ENCODE measurements at places on chromosomes 3 and 15. TPM values are rescaled to one million over a fixed set of nuclear protein-coding genes. Genes with fewer than 3 reads are reported as not detected.

GRCh38 chr3:23805210-23805632, 534 bp upstream of the UBE2E1 start:
- no peak for DNase-seq

GRCh38 chr15:76866716-76867321, 38.3 kb downstream of the SCAPER start:
- DNase-seq = no peak

GRCh38 chr3:50423543-50423942, 64.2 kb upstream of the TMEM115 start:
- DNase-seq = no peak

DNA sequence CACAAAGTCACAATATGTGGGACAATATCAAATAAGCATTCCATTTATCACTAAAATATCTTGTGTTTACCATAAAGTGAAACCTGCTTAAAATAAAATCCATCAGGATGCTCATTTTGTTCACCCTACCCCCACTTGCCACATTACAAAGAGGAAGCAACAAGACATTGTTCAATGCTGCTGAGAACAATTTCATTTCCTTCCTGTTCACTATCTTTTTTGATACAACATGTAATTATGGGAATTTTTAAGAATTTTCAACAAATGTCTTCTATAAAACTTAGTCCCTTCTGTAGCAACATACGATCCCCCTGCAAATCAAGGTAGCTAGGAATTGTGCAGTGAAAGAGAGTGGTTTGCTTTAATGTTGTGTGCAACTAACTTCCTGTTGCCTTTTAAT, 34.9 kb upstream of the GPR160 start:
- no peak for DNase-seq

GRCh38 chr3:62238003-62238402, 135.3 kb downstream of the FEZF2 start:
- DNase-seq = no peak

GRCh38 chr3:118480101-118480860, 554.4 kb downstream of the IGSF11 start:
- no peak for DNase-seq

GRCh38 chr15:29615791-29616190, 206.5 kb downstream of the TJP1 start:
- DNase-seq = no peak

- no peak for DNase-seq
These were observed 21.6 kb downstream of the IFT122 start for GRCh38 chr3:129461461-129462146.

DNA sequence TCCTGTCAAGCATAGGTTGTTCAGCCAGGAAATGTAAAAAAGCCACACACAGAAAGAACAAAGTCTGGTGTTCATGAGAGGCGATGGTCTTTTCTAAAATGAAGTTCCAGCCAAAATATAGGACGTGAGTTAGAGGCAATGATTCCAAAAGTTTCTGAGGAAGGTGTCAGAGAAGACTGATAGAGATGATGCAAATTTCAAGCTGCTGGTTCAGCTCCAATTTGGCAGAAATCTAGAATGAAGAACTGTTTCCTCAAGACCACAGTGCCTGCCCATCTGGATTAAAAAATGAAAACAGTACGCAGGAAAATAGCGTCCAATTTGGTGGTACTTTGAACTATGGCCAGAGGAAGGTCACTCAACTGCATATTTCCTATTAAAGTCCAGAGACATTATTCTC, 672.9 kb downstream of the SQOR start:
- no peak for DNase-seq

GRCh38 chr15:41493902-41494189, 172 bp downstream of the ITPKA start:
- DNase-seq = no peak

DNA sequence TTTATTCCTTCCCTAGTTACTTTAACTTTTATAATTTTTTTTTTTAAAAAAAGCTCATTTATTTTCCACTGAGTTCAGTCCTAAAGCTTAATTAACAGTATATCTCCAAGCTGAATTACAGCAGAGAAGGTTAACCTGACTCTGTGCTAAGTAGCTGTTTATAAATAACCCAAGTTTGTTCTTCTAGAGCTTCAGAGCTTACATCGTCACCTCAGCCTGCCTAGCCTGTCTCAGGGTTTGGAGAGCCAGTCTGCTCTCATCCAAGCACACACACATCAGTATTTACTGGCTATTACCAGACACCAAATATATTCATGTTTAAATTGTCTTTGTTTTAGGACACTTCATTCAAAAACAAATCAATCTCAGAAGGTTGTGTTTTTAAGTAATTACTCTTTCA, 154.9 kb downstream of the CDIN1 start:
- no peak for DNase-seq

DNA sequence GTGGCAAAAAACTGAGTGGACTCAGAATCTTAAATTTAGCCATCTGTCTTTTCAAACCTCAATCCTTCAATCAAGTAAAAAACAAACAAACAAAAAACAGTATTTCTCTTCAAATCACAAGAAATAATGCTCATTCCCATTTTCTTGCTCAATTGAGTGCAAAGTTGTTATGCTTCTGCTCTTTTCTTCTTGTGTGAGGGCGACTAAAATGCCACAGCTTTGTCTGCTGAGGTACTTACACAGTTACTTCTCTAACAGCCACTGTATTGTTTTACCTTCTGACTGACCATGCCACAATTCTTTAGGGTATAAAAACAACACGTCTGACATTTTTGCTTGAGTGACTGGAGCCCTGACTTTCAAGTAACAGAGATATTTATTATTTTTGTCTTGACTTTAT, 617.4 kb downstream of the NAALADL2 start:
- DNase-seq = no peak

PPP1R14D gene
- not detected for total RNA-seq

MANF gene
- total RNA-seq = 148 TPM

MYL3 gene
- 0.24 TPM for total RNA-seq
